GM12878 (cell line): ENCODE measurements at places on chromosomes 2 and 18. TPM values are rescaled to one million over a fixed set of nuclear protein-coding genes. Genes with fewer than 3 reads are reported as not detected.
A peak's percentile ranks its signal among the peaks of the same experiment; 100 is the strongest.

DNA sequence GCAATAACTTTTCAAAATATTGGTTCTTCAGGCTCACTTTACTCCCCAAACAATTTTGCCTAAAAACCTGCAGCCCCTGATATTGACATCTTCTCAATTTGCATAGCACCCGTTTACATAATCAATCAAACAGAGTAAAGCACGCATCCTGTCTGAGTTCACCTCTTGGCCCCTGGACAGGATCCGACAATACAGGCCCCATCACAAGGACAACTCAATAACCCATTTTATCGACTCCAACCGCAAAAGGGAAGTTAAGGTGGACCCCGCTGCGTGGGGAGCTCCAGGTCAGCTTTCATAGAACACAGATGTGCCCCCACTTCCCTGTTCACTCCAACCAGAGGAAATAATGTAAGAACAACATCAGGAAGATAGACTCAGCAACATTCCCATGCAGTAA, 44.7 kb downstream of the TTC32 start:
- no peaks in the 10 kb centered on the region; the same call in none of the 2 replicates for H3K27me3 ChIP-seq
- DNase-seq: no peak
- no peaks in the 10 kb centered on the region for H3K4me1 ChIP-seq
- no peak overlapping the region for H3K27ac ChIP-seq
- no peaks in the 10 kb centered on the region for H3K36me3 ChIP-seq

DNA sequence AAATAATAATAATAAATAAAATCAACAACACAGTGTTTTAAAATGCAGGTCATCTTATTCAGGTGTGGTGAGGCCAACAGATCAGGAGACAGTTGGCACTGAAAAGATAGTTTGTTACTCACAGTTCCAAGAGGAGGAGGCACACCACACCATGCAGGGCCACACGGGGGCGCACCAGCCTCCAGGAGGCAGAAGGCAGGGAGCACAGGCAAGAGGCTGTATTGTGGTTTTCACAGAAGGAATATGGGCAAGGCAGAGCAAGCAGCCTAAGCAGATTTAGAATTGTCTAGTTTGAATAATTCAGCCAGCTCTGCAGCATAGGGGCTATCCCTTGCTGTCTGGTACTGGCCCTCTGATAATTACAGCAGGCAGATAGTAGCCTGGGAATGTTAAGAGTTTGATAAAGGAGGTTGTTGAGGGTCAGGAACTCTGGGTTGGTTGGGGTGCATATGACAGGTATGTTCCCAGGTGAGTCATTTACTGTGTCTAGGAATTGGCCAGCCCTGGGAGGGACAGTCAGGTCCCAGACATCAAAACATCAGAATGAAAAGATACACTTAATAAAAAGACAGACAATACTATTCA, 31.3 kb downstream of the KIAA2012 start:
- peak; percentile 13 for DNase-seq
- H3K27me3 ChIP-seq: 0 out of 2 replicates have a peak, but pooled peaks cover 3% of the 10 kb centered on the region
- H3K4me3 ChIP-seq: no peak overlapping the region
- no peaks in the 10 kb centered on the region for H3K4me1 ChIP-seq
- no peak overlapping the region for H3K27ac ChIP-seq
- no peaks in the 10 kb centered on the region for H3K36me3 ChIP-seq

The ZSWIM2 gene
- not detected in 2 replicates for total RNA-seq

- no peak for DNase-seq
- H3K27ac ChIP-seq: no peak overlapping the region
- no peaks in the 10 kb centered on the region; the same call in 1 of the 2 replicates for H3K27me3 ChIP-seq
- no peaks in the 10 kb centered on the region for H3K36me3 ChIP-seq
- no peak overlapping the region for H3K4me3 ChIP-seq
These were observed 19.1 kb upstream of the AFTPH start for GRCh38 chr2:64504774-64505720.

DNA sequence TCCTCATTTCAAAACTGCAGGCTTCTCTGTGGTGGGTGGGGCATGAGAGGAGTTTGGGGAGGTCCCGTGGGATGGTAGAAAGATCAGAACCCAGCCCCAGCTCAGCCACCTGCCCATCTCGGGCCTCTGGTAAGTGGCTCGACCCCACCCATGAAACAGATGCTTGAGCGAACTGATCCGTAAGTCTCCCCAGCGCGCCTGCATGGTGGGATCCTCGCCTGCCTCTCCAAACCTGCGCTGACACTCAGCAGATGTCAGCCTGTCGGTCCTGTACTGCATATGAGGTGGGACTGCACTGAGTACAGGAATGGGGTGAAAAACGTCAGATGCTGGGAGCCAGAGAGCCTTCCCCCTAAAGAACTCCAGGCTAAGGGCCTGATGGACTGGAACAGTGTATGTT, 15.9 kb upstream of the RPL31 start:
- H3K27ac ChIP-seq: no peak overlapping the region
- H3K36me3 ChIP-seq: no peaks in the 10 kb centered on the region
- no peaks in the 10 kb centered on the region for H3K4me1 ChIP-seq
- no peaks in the 10 kb centered on the region; the same call in 1 of the 2 replicates for H3K27me3 ChIP-seq
- no peak overlapping the region for H3K4me3 ChIP-seq
- DNase-seq: no peak

DNA sequence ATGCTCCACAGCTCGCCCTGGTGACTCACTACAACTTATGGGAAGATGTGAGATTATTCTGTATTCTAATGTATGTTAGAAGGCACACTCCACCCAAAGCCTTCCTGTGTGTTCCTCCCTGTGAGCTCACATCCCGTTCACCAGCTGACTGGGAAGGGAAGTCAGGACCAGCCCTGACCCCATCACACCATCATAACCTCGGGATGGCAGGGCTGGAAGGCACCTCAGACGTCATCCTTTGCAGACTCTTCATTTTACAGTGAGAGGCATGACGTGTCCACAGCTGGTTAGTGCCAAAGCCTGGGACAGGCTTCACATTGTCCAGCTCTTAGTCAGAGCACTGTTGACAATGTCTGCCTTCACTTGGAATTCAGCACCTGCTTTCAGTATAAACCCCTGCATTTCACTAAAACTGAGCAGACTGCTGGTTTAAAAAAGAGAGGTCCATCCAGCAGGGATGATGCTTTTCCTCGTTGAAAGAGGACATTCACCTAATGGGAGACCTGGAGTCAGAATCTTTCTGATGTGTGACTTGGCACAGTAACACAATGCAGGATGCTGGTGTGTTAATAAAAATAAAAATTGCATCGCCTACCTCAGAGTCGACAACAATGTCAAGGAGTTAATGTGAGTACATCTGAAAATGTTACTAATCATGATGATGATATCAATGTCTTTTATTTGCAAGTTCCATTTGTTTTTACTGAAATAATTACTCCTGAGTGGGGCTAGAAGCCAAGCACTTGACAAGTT, 418.0 kb upstream of the TNP1 start:
- no peaks in the 10 kb centered on the region for H3K36me3 ChIP-seq
- no peaks in the 10 kb centered on the region for H3K4me1 ChIP-seq
- no peaks in the 10 kb centered on the region for H3K27me3 ChIP-seq

The NEU2 gene
- total RNA-seq: not detected in 2 replicates

GRCh38 chr2:235324324-235324723, 169.5 kb upstream of the AGAP1 start:
- H3K36me3 ChIP-seq: no peaks in the 10 kb centered on the region
- no peak overlapping the region for H3K4me3 ChIP-seq
- no peak for DNase-seq
- H3K27me3 ChIP-seq: no peaks in the 10 kb centered on the region

DNA sequence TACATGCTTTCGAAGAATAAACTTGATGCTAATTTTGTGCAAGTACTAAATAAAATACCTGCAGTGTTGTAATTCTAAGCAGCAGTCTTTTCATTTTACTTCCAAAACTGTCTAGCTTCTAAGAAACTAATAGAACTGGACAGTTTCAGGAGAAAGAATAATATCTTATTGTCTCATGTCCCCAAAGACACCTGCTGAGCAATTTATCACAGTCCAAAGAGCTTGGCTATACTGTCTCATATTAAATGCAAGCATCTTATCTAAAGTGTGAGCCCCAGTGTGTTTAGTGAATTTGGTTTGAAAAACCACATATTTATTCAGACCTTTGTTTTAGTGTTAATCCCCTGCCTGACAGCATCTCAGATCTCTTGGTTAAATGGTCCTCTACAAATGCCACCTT, 374.3 kb downstream of the TMX3 start:
- no peak overlapping the region for H3K27ac ChIP-seq
- H3K4me3 ChIP-seq: no peak overlapping the region
- H3K36me3 ChIP-seq: no peaks in the 10 kb centered on the region
- DNase-seq: no peak

DNA sequence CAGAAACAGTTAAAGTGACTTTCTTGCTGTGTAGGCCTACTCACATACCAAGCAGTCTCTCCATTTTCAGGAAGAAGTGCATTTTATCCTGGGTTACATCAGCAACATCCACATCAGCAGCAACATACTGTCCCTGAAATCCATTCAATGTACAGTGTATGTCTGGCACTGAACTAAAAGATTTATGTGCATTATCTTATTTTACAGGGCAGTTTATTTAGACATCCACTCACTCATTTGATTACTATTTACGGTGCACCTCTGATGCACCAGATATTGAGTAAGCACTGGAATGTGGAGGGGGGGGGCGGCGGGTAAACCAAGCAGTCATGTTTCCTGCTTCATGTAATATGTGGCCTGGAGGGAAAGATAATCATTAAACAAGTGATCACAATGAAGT, 1128.2 kb downstream of the BCL11A start:
- H3K4me1 ChIP-seq: no peaks in the 10 kb centered on the region
- H3K4me3 ChIP-seq: no peak overlapping the region
- H3K27ac ChIP-seq: no peak overlapping the region
- no peaks in the 10 kb centered on the region for H3K36me3 ChIP-seq
- H3K27me3 ChIP-seq: no peaks in the 10 kb centered on the region

- no peak for DNase-seq
- H3K36me3 ChIP-seq: peaks cover 6% of the 10 kb centered on the region
- peak overlapping the region; percentile 64 for H3K27ac ChIP-seq
- peak overlapping the region; percentile 72; the same call in 1 of the 2 replicates for H3K4me3 ChIP-seq
These were observed 421 bp upstream of the VAMP5 start for GRCh38 chr2:85583667-85584353.

The SERPINB10 gene
- 17.5 and 21.6 TPM in 2 replicates for total RNA-seq

- no peaks in the 10 kb centered on the region for H3K4me1 ChIP-seq
- no peak for DNase-seq
- H3K27ac ChIP-seq: no peak overlapping the region
- H3K4me3 ChIP-seq: no peak overlapping the region
- H3K36me3 ChIP-seq: no peaks in the 10 kb centered on the region
These were observed 9.1 kb downstream of the TNP1 start for GRCh38 chr2:216850665-216851322.

The ALPP gene
- not detected in 2 replicates for total RNA-seq

GRCh38 chr2:215723631-215724011, 287.8 kb upstream of the FN1 start:
- H3K36me3 ChIP-seq: no peaks in the 10 kb centered on the region
- 0 out of 2 replicates have a peak, but pooled peaks cover 5% of the 10 kb centered on the region for H3K4me1 ChIP-seq
- no peak overlapping the region for H3K4me3 ChIP-seq
- H3K27ac ChIP-seq: no peak overlapping the region
- no peak for DNase-seq

The CCDC68 gene
- not detected in 2 replicates for total RNA-seq

DNA sequence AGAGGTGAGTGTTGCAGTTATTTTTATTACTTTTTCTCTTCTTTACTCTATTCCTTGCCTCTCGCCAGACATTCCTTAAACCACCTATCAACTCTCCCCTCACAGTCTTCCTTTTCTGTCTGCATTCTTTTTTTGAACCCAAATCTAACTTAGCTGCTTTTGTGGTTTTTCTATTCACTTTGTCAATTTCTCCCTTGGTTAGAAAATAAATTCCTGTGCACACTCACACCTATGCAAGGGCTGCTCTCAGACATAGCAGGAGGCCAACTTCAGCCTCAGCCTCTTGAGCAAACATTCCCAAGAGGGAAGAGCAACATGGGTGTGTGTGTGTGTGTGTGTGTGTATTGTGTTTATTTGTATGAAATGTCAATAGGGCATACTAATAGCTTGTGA, 808.6 kb downstream of the RNF144A start:
- H3K4me1 ChIP-seq: peaks cover 4% of the 10 kb centered on the region; the same call in 1 of the 2 replicates
- no peaks in the 10 kb centered on the region for H3K27me3 ChIP-seq
- no peak for DNase-seq

DNA sequence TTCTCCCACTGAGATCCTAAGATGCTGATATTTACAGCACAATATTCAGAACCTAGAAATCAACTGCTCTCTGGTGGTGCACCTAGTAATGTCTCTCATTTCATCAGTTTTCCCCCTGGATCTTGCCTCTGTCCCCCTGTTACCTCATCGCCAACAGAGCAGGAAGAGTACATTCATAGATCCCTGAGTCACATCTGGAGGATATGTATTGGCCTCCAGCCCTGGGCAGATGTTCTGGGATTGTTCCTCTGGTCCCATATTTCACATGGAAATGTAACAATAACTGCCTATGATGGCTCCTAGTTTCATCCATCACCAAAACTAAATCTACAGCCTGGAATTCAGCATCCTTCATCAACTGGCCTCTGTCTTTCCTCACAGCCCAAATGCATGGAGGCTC, 278.8 kb upstream of the SLC14A2 start:
- H3K27me3 ChIP-seq: no peaks in the 10 kb centered on the region
- no peak overlapping the region for H3K27ac ChIP-seq
- no peak for DNase-seq
- H3K4me3 ChIP-seq: no peak overlapping the region
- no peaks in the 10 kb centered on the region for H3K36me3 ChIP-seq

- no peak overlapping the region for H3K4me3 ChIP-seq
- H3K27me3 ChIP-seq: no peaks in the 10 kb centered on the region
- H3K36me3 ChIP-seq: peaks cover 9% of the 10 kb centered on the region; the same call in 1 of the 2 replicates
- no peak for DNase-seq
These were observed 14.9 kb downstream of the ROCK1 start for GRCh38 chr18:21096760-21097159.

DNA sequence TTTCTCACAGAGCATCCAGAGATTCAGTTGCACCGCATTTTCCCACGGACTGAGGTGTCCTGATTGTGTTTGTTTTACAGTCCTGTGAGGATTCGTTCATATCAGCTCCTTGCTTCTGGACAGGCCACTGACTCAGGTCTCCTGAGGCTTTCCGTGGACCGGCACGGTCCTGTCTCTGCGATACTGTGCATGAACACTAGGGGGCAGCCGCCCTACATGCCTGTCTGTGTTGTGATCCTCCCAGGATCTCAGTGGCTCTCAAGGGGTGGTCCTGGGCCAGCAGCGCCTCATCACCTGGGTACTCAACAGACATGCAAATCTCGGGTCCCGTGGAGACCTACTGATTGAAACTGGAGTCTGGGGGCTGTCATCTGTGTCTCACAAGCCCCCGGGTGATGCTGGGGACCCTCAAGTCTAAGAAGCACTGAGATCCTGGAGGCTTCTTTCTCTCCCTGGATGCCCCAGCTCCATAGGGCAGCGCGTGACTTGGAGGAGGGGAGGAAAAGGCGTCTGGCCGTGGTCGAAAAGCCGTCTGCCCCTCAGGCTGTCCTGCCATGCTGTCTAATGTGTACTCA, 28.9 kb downstream of the IL1R2 start:
- H3K27me3 ChIP-seq: no peaks in the 10 kb centered on the region
- H3K36me3 ChIP-seq: no peaks in the 10 kb centered on the region
- no peak overlapping the region for H3K27ac ChIP-seq
- DNase-seq: no peak
- H3K4me1 ChIP-seq: peaks cover 7% of the 10 kb centered on the region
- H3K4me3 ChIP-seq: no peak overlapping the region

GRCh38 chr2:73703675-73704074, 33.5 kb downstream of the TPRKB start:
- H3K36me3 ChIP-seq: no peaks in the 10 kb centered on the region
- H3K27ac ChIP-seq: no peak overlapping the region
- no peaks in the 10 kb centered on the region for H3K4me1 ChIP-seq
- no peak overlapping the region for H3K4me3 ChIP-seq
- H3K27me3 ChIP-seq: no peaks in the 10 kb centered on the region; the same call in none of the 2 replicates
